ENCODE measurements at places on chromosomes 2 and 18.

DNA sequence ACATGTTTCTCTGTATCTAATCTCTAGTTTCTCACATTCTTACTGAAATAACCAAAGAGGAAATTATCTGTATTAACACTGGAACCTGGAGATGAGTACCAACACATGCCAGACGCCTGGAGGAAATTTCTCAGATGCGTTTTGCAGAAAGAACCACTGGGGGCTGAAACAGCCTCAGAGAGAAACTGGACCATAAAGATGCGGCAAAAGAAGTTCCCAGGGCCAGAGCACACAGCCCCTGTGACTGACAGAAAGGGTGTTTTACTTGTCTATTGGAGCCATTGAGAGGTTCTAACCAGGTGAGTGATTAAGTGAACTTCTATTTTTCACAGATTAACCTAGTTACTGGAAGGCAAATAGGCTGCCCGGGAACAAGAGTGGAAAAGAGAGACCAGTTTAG, 103.9 kb downstream of the EVA1A start:
- DNase-seq, result no peak

GRCh38 chr2:100856732-100857131, 36.8 kb downstream of the NPAS2 start:
- DNase-seq, result no peak

- DNase-seq, result no peak
Measured at GRCh38 chr2:3512086-3512485, 7.2 kb downstream of the ADI1 start.

DNA sequence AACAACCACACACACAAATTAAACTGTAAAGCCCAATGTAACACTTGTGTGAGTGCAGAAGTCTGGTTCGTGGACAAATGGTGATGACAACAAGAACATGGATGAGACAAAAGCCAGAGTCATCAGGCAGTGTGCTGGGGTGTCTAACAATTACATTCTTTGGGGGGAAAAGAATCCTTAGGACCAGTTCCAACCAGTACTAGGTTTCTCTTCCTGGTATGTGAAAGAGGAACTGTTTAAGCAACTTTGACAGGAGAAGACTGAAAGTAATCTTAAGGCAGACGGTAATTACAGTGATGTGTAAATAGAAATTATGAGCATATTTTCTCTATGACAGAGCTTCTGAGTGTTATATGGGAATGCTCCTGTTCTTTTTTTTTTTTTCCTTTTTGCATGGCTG, 133.4 kb downstream of the AFF3 start:
- no peak for DNase-seq

GRCh38 chr2:16774091-16774490, 108.5 kb upstream of the CYRIA start:
- DNase-seq, result no peak

GRCh38 chr2:56231361-56231760, 47.6 kb downstream of the CCDC85A start:
- DNase-seq, result no peak

GRCh38 chr2:209147981-209148380, 275.9 kb upstream of the MAP2 start:
- no peak for DNase-seq

- DNase-seq, result no peak
Measured at GRCh38 chr2:23814963-23815362, 112.0 kb downstream of the ATAD2B start.

GRCh38 chr2:88561646-88562388, 65.4 kb downstream of the EIF2AK3 start:
- no peak for DNase-seq

DNA sequence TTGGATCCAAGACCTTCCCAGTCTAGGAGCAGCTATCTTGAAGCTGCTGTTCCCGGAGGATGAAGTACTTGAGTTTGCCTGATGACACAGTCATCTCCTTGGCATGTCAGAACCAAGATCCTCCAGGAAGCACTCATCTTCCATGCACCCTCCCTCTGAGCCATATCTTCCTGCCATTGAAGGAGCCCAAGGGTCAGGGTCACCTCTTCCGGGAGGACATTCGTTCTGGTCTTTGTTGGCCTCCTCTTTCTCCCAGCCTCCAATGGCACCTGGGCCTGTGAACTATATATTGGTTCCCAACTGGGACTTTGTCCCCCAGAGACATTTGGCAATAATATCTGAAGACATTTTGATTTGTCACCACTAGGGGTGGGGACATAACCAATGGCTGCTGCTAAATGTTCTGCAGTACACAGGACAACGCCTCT, 4.2 kb upstream of the MYO7B start:
- DNase-seq, result peak; percentile 33
